ENCODE measurements at places on chromosomes 13 and 19. TPM values are rescaled to one million over a fixed set of nuclear protein-coding genes. Genes with fewer than 3 reads are reported as not detected.

Gene ICAM4
- not detected for total RNA-seq

Gene HOMER3
- 31.3 TPM for total RNA-seq

Gene ZNF443
- total RNA-seq = 0.74 TPM

Gene ZSCAN4
- total RNA-seq = not detected

Gene RASAL3
- total RNA-seq = not detected

Gene ZNF724
- 0.65 TPM for total RNA-seq

Gene SDHAF1
- total RNA-seq = 51.5 TPM

Gene CHAMP1
- total RNA-seq = 22.1 TPM

Data from A549 treated with Mapracorat at 1 μM for 4 hours (cell line).